ENCODE measurements at places on chromosomes 5 and 9.

GRCh38 chr5:142680605-142681259 is 5.2 kb downstream of the FGF1 start:
- no peak for DNase-seq

DNA sequence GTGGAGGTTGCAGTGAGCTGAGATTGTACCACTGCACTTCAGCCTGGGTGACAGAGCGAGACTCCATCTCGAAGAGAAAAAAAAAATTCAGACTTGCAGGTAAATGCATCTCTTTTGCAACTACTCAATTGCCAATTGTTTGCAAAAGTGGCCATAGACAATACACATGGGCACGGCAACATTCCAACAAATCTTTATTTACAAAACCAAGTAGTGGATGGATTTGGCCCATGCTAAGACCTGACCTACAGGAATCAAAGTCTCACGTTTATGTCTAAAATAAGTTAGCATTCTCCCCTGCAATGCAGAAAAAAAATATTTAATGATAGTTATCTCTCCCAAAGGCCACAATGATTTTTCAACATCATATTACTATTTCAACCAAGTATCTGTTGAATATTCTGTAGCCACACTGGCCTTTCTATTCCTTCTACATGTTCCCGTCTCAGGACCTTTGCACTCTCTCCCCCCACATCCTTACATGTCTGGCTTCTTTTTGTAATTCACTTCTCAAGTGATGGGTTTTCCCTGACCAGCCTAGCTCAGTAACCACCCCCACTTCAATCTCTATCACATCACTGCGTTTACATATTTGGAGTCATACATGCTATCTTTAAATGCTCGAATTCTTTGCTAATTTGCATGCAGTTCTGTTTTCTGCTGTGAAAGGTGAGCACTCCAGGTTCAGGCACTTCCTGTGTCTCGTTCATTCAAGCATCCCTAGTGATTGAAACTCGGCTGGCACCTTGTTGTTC is 54.2 kb downstream of the FNBP1 start:
- no peak for DNase-seq

- no peak for DNase-seq
Measured at GRCh38 chr5:67799732-67800234, 415.8 kb upstream of the PIK3R1 start.

- DNase-seq = no peak
Measured at GRCh38 chr9:29659736-29660135, 2086.5 kb upstream of the C9orf72 start.

- DNase-seq = no peak
Measured at GRCh38 chr5:122236270-122237040, 75.6 kb upstream of the SNCAIP start.

GRCh38 chr9:27350382-27350976 is 53.5 kb upstream of the EQTN start:
- no peak for DNase-seq

DNA sequence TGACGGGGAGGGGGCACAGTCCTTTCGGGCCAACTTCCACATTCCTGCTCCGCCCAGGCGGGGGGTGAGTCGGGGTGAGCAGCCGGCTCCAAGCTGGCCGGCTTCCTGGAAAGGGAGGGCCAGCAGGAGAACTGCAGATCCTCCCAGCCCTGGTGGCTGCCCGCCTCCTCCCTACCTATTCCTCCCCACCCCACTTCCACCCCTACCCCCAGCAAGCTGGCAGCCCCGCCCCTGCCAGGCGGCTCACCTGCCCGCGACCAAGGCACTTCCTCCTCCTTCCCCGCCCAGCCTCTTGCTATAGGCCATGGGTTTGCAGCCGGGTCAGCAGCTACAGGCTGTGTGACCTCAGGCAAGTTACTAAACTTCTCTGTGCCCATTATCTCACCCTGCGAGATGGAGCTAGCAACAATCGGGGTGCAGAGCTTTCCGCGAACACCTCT is 5.6 kb upstream of the IRF1 start:
- peak; percentile 95 for DNase-seq

DNA sequence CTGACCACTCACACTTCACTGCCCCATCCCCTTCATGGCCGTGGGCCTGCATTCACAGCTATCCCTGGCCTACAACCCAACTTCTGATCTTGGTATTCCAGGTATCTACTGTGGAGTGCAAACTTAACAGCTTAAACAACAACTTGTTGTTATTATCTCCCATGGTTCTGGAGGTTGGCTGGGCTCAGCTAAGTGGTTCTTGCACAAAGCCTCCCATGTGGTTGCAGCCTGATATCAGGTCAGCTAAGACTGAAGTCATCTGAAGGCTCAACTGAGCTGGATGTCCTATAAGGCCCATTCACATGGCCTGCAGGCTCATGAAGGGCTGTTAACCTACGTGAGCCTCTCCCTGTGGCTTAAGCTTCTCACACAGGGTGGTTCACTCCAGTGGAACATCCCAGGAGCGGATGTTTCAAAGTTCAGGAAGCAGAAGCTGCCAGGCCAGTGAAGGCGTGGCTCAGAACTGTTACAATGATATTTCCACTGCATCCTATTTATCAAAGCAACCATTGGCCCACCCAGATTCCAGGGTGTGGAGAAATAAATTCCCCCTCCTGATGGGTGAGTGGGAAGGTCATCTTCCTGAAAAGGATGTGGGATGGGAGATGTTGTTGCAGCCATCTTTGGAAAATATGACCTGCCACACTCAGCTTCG is 30.0 kb upstream of the TRIO start:
- no peak for DNase-seq

DNA sequence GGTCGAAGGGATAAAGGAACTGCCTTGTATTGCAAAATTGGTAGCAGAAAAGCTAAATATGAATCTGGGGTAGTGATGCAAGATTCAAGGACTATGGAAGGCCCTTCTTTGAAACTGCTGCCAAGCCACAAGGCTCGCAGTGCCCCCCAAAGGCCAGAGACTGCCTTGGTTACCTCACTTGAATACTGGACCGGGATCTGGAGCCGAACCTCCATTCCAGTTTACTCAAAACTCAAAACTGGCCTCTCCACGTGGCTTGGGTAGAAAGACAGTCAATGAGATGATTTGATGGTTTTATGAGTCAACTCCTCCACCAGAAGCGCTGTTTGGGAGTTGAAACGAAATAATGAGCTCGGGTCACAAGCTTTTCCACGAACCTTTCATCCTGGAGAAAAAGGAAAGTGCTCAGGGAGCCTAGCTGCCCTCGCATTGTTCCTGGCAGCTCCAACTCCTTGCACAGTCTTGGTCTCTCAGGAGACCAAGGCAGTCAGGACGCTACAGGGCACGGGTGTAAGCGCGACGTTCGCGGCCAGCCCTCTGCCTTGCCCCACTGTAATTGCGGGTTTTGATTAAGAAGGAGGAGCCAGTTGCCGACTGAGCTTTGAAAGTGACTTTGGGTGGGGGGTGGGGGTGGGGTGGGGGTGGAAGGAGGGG is 2.8 kb downstream of the ST8SIA4 start:
- DNase-seq = peak; percentile 69

DNA sequence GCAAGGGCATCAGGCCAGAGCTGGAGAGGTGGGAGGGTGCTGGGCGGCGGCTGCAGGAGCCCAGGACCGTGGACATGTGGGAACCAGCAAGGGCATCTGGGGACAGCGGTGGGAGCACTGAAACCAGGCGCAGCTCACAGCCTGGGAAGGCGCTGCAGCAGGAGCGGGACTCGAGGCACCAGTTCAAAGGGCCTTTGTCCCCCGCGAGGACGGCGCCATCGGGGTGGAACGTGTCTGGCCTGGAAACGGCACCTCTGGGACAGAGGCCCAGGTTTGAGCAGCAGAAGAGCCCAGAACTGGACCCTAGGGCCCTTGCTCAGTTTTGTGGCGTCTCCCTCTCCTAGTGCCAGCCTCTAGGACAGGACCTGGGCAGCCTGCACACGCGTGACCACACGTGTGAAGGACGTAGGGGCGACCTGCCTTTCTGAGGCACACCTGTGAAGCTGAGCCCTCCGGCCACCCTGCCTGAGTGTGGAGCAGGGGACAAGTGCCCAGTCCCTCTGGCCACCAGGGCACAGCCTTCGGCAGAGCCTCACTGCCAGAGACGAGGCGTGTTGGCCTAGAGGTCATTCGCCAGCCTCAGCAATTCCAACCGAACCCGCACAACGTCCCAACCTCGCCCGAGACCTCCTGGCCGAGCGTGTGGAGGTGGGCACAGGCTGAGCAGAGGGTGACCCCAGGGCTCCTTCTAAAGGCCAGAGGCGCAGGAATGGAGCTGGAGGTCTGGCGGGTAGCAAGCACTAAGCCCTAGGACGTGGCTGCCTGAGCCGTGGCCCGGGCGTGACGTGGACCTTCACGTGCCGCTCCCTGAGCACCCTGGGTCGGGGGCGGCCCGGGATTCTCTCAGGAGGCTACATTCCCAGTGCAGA is 2.2 kb upstream of the TMEM210 start:
- DNase-seq = no peak

DNA sequence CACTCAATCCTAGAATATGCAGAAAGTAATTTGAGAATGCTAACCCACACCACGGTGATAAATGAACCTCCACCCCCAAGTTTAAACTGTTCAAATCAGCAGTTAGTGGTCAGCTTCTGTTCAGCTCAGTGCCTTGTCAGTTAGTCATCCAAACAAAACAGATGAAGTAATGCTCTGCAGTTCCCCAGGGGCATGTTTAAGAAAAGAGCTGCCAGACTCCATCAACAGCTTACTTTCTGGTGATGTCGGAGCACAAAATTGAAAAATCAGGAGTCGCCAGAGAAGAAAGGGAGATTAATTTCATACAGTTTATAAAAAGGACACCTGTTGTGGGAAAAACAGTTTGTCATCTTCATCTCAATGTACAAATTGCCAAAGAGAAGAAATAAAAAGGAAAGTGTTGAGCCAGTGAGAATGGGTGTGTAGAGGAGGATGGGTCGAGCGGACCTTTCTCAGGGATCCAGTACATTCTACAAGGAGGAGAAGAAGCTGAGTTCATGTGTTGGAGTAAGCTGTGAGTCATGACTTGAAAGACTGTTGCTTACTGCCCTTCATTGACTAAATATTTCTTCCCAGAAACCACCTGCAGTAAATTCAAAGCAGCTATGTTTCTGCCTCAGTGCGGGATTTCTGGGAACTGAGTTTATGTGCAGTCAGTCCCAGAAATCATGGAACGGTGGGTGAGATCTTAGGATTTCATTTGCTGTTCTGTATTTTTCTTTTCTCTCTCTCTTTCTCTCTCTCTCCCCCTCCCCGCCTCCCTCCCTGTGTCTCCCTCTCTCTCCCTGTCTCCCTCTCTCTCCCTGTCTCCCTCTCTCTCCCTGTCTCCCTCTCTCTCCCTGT is 13.7 kb downstream of the TRIO start:
- DNase-seq = peak; percentile 71

GRCh38 chr9:84322828-84323227 is 17.7 kb downstream of the SLC28A3 start:
- no peak for DNase-seq

DNA sequence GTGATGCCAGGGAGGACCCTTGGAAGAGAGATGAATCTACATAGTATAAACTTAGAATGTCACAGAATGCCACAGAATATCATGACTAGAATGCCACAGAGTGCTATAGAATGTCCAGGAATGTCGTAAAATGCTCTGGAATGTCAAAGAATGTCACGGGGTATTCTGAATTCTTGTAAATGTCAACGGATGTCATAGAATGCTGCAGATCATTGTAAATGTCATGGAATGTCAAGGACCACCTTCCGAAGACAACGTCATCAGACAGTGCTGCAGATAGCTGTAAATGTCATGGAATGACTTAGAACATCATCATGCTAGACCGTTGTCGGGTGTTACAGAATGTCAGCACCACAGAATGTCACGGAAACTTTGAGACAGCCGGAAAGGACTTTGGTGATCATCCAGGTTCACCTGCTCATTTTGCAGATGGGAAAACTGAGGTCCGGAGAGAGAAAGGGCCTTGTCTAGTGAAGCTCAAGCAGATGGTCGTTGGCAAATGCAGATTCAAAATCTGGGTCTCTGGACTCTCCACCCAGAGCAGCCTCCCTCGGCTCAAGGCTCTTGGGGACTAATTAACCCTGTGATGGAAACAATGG is 117.1 kb downstream of the LHX2 start:
- no peak for DNase-seq

Measured in Kasumi-1 (cell line).